ENCODE measurements at places on chromosomes 13 and 19. TPM values are rescaled to one million over a fixed set of nuclear protein-coding genes. Genes with fewer than 3 reads are reported as not detected.

DNA sequence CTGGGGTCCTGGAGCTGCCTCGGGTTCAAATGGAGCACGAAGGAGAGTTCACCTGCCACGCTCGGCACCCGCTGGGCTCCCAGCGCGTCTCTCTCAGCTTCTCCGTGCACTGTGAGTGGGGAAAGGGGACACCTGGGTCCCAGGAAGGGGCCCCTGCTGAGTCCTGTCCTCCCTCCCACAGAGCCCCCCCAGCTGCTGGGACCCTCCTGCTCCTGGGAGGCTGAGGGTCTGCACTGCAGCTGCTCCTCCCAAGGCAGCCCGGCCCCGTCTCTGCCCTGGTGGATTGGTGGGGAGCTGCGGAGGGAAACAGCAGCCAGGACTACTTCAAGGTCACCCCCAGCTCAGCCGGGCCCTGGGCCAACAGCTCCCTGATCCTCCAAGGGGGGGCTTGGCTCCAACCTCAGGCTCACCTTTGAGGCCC, 11.0 kb upstream of the SIGLEC11 start:
- no peak for DNase-seq

- no peak for DNase-seq
These were observed 38.9 kb downstream of the IRS2 start for GRCh38 chr13:109747524-109747923.

GRCh38 chr13:102295316-102296048, 106.4 kb downstream of the FGF14 start:
- DNase-seq = peak; percentile 27

GRCh38 chr13:37636701-37637100, 38.1 kb upstream of the POSTN start:
- no peak for DNase-seq

DNA sequence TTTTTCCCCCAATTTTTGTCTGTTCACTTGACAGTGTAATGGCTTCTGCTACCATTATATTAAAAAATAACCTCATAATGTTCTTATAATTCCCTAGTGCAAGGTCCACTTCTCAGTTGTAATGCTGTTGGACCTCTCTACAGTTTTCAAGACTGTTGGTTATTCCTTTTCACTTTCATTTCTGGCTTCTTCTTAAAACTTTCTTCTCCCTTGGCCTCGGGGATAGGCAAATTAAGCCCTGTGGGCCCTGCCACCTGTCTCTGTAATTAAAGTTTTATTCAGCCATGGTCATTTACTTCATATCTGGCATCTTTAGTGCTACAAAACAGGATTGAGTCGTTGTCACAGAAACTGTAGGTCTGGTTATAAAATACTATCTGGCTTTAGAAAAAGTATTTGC, 313.5 kb downstream of the KLF12 start:
- no peak for DNase-seq

- DNase-seq = no peak
These were observed 8.0 kb downstream of the NPAS1 start for GRCh38 chr19:47027586-47028088.

GRCh38 chr13:100399455-100399854, 189.1 kb downstream of the GGACT start:
- DNase-seq = no peak

GRCh38 chr13:30453727-30454126, 12.0 kb downstream of the HMGB1 start:
- peak; percentile 26 for DNase-seq

DNA sequence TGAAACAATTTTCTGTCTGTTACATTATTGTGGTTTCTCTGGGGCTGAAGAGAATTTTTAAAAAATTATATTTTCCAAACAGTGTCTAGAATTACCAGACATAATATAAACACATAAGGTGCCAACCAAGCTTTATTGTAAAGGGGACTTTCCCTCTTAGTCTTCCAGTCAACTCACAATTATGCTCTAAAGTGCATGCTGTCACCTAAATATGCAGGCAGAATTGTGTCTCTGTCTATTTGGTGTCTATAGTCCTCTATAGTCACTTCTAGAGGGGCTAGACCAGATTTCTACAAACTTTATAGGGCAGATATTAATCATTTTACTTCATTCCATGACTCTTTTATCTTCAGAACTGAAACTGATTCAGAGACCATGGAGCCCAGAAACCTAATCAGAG, 12.8 kb downstream of the ZNF254 start:
- no peak for DNase-seq

- peak; percentile 25 for DNase-seq
These were observed 51.5 kb downstream of the SKA3 start for GRCh38 chr13:21124852-21125251.

ZNF358 gene
- total RNA-seq = 16.9 TPM

DNAJC15 gene
- 34.0 TPM for total RNA-seq

BLOC1S3 gene
- total RNA-seq = 18.1 TPM

ZNF723 gene
- total RNA-seq = not detected
